Activated T-cell treated with anti-CD3 and anti-CD28 coated beads, Interleukin-2, amount 50 U/mL, for 24 hours (primary cell): ENCODE measurements at places on chromosomes 3 and 15.

DNA sequence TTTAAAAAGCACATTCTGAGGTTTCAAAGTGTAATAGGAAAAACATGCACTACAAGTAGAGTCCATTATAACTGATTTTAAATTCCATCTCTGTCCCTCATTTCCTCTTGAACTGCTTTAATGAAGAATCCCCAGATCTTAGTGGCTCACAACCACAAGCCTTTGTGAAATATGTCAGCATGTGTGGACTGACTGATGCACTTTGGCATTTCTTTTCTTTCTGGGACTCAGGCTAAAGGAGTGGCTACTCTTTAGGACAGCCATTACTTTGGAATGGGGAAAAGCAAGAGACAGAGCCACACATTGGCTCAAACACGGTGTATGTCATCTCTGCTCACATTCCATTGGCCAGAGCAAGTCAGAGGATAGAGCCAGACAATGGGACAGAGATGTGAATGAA lies 139.6 kb downstream of the GRM7 start:
- no peak for DNase-seq

DNA sequence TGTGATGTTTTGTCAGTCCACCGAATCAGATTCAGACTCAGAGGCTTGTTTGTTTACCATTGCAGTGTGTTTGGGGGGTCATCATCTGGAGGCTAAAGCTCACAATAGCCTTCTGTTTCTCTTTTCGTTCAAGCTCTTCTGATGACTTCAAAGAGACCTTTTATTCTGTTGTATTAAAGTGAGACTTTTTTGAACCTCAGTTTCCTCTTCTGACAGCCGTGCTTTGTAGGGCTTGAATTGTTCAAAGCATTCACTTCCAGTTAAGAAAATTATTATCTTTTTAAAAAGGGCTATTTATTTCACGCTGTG lies 1.3 kb downstream of the PXK start:
- no peak for DNase-seq

DNA sequence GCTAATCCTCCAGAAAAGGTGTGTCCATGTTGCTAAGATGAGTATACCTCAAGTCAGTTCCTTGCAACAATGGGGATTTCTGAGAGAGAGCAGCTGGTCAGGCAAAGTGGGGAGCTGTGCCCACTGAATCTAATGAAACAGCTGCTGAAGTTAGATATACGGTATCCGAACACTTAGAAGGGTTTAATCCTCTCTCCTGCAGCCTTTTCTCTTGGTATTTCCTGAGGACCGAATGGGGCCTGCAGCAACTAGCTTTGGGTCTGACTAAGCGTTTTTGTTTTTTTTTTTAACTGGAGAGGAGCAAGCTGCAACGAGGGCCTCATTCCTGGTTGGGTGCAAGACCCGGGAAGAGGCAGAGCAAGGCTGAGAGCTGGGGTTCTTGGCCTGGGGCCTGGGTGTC lies 37.6 kb upstream of the BNC1 start:
- no peak for DNase-seq

- no peak for DNase-seq
Observed at GRCh38 chr3:113103588-113103987, 107.8 kb upstream of the BOC start.

GRCh38 chr15:49876401-49877038 lies 242.5 kb downstream of the ATP8B4 start:
- no peak for DNase-seq

GRCh38 chr3:193548406-193548805 lies 6.3 kb downstream of the ATP13A4 start:
- DNase-seq, result no peak

DNA sequence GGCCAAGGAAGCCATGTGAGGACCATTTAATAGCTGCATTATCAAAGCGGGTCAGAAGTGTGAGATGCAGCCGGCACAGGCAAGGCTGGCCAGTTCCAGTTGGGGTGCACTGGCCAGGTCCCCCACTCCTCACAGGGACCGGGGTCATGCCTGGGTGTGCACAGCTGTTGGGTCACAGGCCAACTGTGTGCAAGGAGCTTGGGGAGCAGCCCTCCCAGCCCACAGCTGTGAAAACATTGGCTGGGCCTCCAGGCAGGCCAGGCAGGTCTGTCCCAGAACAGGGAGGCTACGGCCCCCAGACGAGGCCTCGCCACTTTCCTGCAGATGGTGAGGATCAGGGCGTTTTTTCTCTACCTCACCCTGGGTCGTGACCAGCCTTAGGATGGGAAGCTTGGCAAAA lies 521.0 kb downstream of the NTRK3 start:
- DNase-seq, result no peak

- DNase-seq, result no peak
Observed at GRCh38 chr3:14561051-14561960, 21.2 kb upstream of the GRIP2 start.

- no peak for DNase-seq
Observed at GRCh38 chr3:23440416-23441294, 237.5 kb downstream of the UBE2E2 start.

DNA sequence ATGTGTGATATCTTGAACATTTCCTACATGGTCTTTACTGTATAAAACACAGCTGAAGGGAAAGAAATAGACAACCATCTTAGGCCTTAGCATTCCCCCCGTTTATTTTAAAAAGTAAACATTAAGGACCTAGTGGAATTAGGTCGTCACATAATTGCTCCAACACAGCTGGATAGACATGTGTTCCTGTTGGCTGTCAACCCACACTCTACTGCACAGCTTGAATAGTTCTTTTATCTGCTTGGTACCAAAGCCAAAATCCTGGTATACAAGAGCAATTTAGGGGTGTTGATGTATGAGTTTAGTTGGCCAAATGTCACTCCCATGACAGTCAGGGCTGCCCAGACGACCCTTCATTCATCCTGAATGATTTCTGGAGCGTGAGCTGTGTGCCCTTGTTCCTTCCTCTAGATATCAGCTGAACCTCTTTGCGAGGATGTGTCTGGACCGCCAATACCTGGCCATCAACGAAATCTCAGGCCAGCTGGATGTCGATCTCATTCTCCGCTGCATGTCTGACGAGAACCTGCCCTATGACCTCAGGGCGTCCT lies 179.7 kb downstream of the ITPR1 start:
- no peak for DNase-seq

DNA sequence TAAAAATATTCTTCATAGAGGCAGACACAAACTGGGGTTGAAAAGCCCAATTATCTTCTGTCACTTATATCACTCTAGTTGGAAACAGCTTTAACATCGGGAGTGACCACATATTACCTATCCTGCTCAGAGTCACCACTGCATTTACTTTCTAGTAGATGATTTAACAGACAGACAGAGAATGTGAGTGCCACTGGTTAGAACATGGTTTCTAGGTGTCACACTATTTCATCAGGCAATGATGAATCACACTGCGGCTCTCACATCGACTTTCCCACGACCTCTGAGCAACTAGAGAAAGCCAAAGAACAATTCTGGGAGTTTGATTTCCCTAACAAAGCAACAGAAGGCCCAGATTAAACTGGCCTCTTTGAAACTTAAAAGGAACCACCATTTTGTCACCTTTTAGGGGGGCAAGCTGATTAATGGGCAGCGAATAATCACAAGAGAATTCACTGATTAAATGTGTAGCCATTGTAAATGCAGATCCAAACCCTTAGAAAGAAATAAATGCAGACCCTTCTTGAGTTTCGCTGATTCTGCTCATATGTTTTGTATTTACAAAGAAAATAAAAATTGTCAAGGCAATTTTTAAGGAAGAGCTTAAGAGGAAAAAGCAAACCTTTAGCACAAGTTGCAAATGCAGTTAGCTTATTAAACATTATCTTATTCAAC lies 112.6 kb upstream of the KBTBD8 start:
- no peak for DNase-seq

GRCh38 chr3:71258526-71258925 lies 325.0 kb downstream of the FOXP1 start:
- DNase-seq, result no peak

- no peak for DNase-seq
Observed at GRCh38 chr15:66906668-66907614, 158.5 kb upstream of the SMAD3 start.

DNA sequence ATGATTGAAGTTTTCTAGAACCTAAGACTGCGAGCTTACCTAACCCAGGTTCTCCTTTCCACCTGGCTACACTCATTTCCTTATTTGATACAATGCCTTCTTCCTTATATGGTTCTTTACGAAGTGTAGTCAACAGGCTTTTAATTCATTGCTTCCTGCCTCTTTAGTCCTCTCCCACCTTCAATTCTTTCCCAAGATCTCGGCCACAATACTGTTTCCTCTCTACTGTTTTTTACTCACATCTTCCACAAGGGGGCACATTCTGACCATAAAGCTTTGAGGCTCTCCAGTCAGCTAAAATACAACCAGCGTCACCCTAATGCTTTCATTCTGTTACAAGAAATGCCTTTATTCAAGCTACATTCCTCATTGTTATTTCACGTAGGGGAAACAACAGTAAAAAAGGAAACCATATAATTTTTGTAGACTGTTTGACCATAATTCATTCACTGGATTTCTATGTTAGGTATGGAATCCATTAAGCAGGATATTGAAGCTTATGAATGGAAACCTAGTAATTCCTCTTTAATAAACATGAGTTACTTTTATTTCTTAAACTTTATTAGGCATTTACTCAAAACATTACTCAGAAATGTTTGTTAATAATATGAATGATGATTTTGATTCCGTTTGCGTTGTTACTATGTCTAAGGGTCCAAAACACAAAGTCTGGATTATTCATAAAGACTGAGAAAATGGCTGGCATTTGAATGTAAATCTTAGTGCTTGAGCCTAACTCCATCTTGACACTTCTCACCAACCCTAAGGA lies 29.5 kb upstream of the VEPH1 start:
- no peak for DNase-seq

GRCh38 chr3:115162759-115163158 lies 15.7 kb upstream of the ZBTB20 start:
- no peak for DNase-seq

DNA sequence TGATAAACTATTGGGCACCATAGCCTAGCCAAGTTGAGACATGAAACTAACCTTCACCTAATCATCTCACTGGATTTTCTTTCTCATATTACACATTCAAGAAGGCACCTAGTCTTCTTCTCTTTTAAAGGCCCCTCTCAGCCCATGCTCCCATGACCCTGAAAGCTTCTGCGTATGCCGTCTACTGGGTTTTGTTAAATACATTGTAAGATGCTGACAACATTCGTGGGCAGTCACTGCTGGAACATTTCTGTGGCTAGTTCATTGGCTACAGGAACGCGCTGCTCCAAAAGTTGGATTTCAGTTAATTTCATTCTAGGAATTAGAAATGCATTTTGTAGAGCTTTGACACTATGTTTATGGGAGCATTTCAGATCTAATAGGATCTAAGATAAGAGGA lies 52.3 kb upstream of the CHD2 start:
- no peak for DNase-seq

GRCh38 chr3:177284383-177284881 lies 87.2 kb upstream of the TBL1XR1 start:
- DNase-seq, result peak; percentile 44

- DNase-seq, result no peak
Observed at GRCh38 chr3:167777356-167777755, 41.8 kb downstream of the SERPINI1 start.

DNA sequence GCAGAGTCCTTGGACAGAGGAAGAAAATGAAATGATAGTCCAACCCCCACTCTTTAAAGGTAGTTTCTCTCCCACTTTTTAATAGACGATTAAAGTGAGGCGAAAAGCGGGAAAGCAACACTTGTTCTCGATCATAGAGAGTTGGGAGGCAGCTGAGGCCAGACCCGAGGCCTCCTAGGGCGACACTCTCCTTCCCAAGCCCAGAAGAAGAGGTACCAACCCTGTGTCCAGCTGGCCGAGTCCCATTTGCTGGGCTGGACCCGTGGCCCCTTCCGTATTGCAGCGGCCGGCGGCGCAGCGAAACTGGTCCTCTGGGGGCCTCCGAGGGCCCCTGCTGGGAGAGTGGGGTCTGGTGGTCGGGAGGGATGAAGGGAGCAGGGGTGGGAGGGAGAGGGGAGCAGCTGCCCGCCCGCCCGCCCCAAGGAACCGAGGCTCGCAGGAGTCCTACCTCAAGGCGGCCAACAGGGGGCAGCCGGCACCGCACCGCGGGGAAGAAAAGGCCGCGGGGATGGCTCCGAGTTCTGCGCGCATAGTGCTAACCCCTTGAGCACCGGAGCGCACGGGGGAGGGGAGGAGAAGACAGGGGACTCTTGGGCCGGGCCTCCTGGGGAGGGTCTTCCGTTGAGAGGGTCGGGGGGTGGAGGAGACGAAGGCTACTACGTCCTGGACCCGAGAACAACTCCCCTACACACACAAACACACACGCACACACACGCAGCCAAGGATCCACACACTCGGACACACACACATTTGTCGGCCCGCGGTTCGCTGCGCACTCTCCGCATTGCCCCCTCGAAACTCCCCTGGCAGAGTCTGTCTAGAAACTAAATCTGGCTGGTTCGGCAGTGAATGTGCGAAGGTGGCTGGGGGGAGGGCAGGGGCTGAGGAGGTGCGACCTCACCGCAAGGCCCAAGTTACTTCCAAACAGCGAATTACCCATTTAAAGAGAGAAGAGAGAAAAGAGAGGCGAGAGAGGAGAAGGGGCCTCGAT lies 2.0 kb downstream of the WNT5A start:
- peak; percentile 50 for DNase-seq

- no peak for DNase-seq
Observed at GRCh38 chr15:101172501-101173071, 79.3 kb downstream of the CHSY1 start.

GRCh38 chr3:128236657-128237056 lies 83.4 kb downstream of the EEFSEC start:
- DNase-seq, result no peak

DNA sequence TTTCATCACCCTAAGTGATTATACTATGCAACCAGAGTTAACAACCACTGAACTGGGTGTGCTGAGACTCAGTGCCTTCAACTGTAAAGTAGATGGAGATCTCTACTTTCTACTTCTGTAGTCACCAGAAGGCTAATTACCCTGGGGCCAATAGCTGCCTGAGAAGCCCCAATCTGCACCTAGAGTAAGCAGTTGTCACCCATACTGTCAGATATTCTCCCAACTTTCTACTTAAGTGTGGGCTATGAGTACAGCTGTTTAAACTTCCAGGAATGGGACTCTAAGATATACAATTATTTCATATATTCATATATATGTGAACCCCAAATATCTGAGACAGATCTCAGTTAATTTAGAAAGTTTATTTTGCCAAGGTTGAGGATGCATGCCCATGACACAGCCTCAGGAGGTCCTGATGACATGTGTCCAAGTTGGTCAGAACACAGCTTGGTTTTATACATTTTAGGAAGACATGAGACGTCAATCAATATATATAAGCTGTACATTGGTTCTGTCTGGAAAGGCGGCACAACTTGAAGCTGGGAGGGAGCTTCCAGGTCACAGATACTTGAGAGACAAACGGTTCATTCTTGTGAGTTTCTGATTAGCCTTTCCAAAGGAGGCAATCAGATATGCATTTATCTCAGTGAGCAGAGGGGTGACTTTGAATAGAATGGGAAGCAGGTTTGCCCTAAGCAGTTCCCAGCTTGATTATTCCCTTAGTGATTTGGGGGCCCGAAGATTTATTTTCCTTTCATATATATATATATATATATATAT lies 41.9 kb downstream of the CCNL1 start:
- no peak for DNase-seq

- no peak for DNase-seq
Observed at GRCh38 chr3:116951610-116952009, 242.0 kb downstream of the TUSC7 start.
